ENCODE measurements at places on chromosomes 5 and 9.
A peak's percentile ranks its signal among the peaks of the same experiment; 100 is the strongest.

- DNase-seq: no peak
Observed at GRCh38 chr5:13809921-13810320, 134.6 kb downstream of the DNAH5 start.

- DNase-seq: no peak
Observed at GRCh38 chr5:77186652-77187370, 23.7 kb upstream of the PDE8B start.

DNA sequence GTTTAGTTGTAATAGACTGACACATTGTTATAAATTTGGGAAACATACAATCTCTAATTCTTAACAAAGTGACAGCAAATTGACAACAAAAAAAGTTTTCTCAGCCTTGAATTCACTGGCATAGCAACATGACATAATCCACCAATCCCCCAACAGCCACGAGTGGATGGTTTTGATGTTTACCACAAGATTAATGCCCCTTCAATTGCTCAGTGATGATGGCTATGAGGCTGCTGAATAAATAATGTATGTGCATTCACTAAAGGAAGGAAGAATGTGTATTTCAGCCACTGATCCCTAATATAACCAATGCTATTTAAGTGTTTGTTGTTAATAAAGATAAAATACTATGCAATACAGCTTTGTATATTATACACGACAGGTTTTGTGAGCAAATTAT is 743.6 kb upstream of the DMAC1 start:
- no peak for DNase-seq

- DNase-seq: no peak
Observed at GRCh38 chr9:93025736-93026135, 32.8 kb upstream of the SUSD3 start.

GRCh38 chr9:128411364-128412119 is 9.1 kb upstream of the CERCAM start:
- no peak for DNase-seq

DNA sequence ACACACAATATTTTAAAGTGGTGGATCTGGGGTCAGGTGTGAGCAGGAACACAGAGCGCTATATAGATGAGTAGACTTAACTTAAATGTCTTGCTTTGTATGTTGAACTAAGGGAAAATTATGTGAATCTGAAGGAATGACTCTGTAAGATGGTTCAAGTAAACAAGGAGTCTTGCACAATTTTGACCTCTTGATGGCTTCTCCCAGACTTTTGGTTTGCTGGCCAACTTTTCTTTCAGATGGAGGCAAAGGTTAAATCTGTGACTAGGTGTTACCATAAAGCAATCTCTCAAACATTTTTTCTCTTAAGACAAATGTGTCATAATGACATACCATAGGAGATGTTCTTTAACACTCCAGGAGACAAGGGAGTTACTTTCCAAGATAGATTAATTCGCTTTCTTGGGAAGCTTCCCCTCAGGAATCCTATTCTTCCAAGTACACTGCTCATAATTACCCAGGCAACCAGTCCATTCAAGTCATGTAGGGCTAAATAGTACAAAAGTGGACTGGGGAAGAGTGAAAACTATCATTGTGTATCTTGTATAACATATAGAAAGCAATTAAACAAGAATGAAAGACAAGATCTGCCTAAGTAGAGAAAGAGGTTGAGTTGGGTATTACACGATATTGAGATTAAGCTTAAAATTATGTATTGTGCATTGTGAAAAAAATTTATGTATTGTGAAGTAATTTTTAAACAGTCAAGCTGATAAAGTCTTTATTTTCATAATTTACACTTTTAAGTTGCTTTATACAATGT is 60.3 kb upstream of the SLC27A6 start:
- DNase-seq: no peak

GRCh38 chr5:150623152-150623877 is 17.1 kb upstream of the SYNPO start:
- DNase-seq: no peak

GRCh38 chr5:87210743-87211142 is 56.9 kb upstream of the RASA1 start:
- peak; percentile 19 for DNase-seq

GRCh38 chr9:123475407-123475806 is 119.4 kb downstream of the CRB2 start:
- no peak for DNase-seq

GRCh38 chr5:171523781-171524180 is 104.3 kb downstream of the FGF18 start:
- DNase-seq: no peak

- no peak for DNase-seq
Observed at GRCh38 chr5:121872856-121873255, 21.2 kb downstream of the FTMT start.

- no peak for DNase-seq
Observed at GRCh38 chr9:23754551-23754950, 71.5 kb downstream of the ELAVL2 start.

- DNase-seq: no peak
Observed at GRCh38 chr5:179534431-179534830, 15.9 kb upstream of the RUFY1 start.

GRCh38 chr9:129006328-129007034 is 21.6 kb downstream of the SH3GLB2 start:
- DNase-seq: peak; percentile 47

- DNase-seq: no peak
Observed at GRCh38 chr5:143279698-143280097, 123.8 kb downstream of the NR3C1 start.

DNA sequence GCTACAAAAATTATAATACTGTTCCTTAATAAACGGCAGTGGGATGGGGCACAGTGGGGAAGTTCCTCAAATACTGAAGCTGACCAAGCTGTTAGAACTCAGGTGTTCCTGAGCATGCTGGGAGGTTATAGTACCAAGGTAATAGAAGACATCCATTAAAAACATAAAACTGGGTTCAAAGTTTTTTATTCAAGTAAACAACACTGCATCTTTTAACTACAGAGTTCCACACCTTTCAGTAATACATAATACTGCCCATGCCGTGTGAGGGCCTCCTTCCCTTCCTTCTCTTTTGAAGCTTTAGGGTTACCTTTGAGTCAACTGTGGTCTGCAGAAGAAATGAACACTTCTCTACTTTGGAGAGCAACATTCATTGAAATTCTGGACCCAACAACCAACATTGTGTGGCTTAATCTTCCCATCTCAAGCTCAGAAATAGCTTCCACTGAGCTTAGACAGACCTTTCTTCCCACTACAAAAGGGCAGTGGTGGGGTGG is 43.6 kb downstream of the SERINC5 start:
- DNase-seq: no peak

GRCh38 chr5:177095088-177095669 is 8.5 kb downstream of the FGFR4 start:
- no peak for DNase-seq

- no peak for DNase-seq
Observed at GRCh38 chr9:136942112-136942880, 2.2 kb downstream of the FBXW5 start.

DNA sequence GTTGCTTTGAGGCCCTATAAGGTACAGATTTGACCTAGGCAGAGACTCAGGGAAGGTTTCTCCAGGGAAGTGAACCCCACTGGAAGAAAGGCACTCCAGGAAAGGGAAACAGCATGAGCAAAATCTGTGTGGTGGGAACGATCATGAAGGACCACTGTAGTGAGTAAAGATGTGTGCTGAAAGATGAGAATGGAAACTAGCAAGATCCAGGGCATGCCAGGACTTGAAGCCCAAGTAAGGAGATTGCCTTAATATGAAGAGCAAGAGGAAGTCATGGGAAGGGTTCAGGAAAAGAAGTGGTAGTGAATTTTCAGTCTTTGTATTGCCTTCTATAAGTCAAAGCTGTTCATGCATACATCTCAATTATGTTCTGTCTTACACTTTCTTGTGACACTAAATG is 55.2 kb upstream of the SLIT3 start:
- no peak for DNase-seq

DNA sequence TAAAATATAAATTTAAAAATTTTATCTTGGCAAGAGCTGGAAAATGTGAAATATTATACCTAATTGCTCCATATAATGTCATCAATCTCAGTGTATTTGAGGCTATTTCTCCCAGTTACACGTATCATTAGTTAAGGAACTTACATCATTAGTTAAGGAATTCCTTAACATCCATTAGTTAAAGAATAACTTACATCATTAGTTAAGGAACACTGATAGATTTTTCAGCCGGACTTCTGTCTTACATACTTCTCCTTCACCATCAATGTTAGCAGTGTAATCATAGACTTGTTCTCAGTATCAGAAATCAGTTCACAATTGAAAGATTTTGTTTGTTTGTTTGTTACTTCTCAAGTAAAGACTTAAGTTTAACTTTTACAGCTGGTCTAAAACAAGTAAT is 524.4 kb upstream of the CHD1 start:
- DNase-seq: no peak

Data from NCI-H510A (cell line).